Mucosa of gallbladder (tissue), 1 donor: ENCODE measurements at places on chromosomes 7 and 10. TPM values are rescaled to one million over a fixed set of nuclear protein-coding genes. Genes with fewer than 3 reads are reported as not detected.

Gene WASHC2A
- 38.8 TPM for total RNA-seq

Gene HIF1AN
- total RNA-seq: 46.4 TPM

Gene CPA4
- 0.43 TPM for total RNA-seq

Gene GPR37
- total RNA-seq: 3.7 TPM

Gene TMEM26
- total RNA-seq: 0.55 TPM

Gene ZNF117
- 31.6 TPM for total RNA-seq

Gene CASD1
- 22.8 TPM for total RNA-seq

Gene NPFFR1
- total RNA-seq: 0.03 TPM

Gene NUDCD3
- 122 TPM for total RNA-seq

Gene CSTF2T
- total RNA-seq: 22.6 TPM

Gene ZNF92
- total RNA-seq: 8.6 TPM

Gene TUBAL3
- 0.49 TPM for total RNA-seq

Gene FBXL13
- total RNA-seq: 2.5 TPM

Gene AZGP1
- 104 TPM for total RNA-seq

Gene AFAP1L2
- 6.3 TPM for total RNA-seq
